ENCODE measurements at places on chromosomes 12 and 14.

GRCh38 chr14:90276646-90277367, 20.5 kb downstream of the PSMC1 start:
- DNase-seq, result no peak

- DNase-seq, result no peak
These were observed 72.6 kb downstream of the TBX3 start for GRCh38 chr12:114611145-114612018.

DNA sequence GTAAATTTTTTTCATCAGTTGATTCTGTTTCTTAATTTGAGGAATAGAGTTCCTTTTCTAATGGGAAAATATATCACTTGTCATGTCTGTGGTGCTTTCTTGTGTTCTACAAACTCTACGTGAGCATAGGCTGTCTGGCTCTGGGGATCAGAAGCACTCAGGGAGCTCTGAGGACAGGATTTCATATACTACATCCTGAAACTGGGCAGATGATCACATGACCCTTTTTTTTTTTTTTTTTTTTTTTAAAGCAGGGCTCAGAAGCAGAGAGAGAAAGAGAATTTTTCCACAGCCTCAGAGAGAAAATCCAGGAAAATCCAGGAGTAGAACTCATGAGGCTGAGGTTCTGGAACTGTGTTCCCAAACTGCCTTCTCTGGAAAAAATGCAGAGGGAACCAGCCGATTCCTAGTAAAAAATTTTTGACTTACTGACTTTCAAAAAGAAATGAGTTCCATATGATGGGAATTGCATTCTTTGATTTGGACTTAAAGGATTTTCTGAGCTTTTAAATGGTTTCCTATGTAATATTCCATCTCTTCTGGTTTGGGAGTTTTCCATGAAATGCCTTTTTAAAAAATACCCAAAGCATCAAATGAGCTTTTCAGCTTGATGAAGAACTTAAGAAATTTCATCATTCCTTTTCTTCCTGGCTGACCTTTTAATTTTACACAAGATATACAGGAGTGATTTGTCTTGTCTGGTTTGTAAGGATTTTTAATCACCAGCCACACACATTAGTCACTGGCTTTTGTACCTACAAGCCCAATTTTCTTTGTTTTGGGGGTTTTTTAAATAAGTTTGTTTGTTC, 183.1 kb upstream of the HIF1A start:
- DNase-seq, result no peak

- DNase-seq, result no peak
These were observed 66.3 kb downstream of the VRK1 start for GRCh38 chr14:96863327-96863985.

- peak; percentile 57 for DNase-seq
These were observed 89.2 kb downstream of the PDZRN4 start for GRCh38 chr12:41277100-41277945.

DNA sequence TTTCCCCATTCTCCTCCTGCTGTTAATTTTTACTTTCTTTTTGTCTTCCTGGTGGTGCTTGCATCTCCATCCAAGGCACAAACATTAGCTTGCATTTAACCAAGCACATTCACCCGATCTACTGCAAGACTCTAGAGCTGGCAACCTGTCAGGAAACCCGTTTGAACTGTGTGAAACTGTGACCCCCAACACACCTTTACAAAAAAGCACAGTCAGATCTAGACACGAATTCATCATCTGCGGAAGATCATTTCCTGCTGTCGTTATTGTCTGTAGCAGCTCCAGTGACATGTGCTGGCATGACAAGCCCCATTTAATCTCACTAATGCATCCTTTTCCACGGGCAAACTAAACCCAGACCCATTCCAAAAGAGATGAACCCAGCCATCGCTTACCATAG, 340.5 kb downstream of the VRK1 start:
- DNase-seq, result no peak

DNA sequence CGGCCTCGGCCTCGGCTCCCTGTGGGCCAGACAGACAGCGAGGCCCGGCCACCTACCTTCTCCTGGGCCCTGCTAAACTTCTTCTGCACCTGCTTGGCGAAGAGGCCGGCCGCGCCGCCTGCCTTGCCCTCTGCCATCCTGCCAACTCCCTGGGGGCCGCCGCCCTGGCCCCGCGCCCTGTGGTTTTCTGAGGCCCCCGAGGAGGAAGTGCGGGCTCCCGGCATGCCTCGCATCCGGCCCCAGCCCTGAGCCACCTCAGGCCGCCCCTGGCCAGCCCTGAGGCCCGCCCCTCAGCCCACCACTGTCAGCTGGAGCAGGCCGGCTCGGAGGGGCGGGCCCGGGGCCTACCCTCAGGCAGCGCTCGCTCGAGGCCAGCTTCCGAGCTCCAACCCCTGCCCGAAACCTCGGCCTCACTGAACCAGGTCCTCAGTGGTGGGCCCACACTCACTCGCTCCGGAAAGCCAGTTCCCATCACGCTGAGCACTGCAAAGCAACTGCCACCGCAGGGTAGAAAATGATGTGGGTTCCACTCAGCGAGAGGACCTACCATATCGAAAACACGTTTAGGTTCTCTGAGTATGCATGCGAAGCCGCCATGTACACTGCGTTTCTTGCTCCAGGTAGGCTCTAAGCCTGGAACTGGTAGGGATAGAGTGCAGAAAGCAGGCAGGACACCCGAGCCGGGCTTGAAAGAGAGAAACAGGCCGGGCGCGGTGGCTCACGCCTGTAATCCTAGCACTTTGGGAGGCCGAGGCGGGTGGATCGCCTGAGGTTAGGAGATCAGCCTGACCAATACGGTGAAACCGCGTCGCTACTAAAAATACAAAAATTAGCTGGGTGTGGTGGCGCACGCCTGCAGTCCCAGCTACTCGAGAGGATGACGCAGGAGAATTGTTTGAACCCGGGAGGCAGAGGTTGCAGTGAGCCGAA, at the start of gene BIN2:
TSS of gene BIN2 (minus strand) at position 209 of the 930 bp plus-strand sequence. CDS start at position 137, 72 bp downstream.
- DNase-seq, result no peak

GRCh38 chr12:58159941-58160340, 218.6 kb downstream of the ATP23 start:
- DNase-seq, result no peak

DNA sequence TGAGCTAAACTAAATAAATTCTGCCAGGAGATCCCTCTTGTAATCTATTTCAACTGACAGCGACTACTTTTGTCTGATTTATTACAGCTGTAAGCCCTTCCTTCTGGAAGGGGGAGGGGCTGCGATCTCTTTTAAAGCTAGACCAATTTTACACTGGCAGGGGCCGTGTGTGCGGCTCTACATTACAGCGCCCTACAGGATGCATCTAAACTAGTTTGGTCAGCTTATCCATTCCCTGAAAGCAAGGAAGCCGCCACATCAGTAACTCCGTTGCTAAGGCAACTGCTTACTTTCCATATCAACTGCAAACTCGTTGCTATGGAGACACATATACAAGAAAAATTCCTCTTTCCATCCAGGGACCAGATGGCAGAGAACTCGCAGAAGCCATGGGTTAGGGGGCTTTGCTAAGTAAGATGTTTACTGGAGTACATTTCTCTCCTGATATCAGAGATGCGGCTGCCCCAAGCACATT, 17.4 kb downstream of the FOXN3 start:
- no peak for DNase-seq

DNA sequence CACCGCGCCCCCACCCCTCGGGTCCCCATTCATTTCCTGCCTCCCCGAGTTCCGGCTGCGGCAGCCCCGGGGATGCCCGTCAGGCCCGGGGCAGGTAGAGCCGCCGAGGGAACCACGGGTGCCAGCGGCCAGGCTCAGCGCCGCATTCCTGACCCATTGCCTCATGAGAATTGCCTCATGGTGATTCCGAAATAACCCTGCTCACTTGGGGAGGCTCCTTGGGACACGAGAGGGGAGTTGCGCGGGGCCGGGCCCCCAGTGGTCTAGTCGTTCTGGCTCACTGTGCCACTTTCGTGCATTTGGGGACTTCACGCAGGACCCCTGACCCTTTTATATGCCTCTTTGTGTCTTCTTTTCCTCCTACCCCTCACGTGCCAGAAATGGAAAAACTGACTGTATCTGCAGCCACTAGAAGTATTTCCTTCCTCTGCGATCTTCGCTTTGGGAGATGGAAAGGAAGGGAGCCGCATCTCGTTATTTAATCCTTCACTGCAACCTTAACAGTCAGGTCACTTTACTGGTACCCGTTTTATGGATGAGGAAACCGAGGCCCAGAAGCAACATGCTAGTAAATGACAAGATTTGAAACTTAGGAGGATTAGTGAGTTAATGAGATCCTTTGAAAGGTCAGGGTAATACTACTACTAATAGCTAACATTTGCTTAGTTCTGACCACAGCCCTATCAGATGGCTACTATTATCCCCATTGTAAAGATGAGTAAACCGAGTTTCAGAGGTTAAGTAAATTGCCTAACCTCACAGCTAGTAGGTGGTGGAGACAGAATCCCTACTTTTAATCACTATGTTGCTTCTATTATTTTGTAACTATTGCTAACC, 768 bp downstream of the PTPN11 start:
- peak; percentile 93 for DNase-seq

All from ACHN (cell line).